Fibroblast of villous mesenchyme (primary cell): ENCODE measurements at places on chromosomes 16 and 17. TPM values are rescaled to one million over a fixed set of nuclear protein-coding genes. Genes with fewer than 3 reads are reported as not detected.
A peak's percentile ranks its signal among the peaks of the same experiment; 100 is the strongest.

DNA sequence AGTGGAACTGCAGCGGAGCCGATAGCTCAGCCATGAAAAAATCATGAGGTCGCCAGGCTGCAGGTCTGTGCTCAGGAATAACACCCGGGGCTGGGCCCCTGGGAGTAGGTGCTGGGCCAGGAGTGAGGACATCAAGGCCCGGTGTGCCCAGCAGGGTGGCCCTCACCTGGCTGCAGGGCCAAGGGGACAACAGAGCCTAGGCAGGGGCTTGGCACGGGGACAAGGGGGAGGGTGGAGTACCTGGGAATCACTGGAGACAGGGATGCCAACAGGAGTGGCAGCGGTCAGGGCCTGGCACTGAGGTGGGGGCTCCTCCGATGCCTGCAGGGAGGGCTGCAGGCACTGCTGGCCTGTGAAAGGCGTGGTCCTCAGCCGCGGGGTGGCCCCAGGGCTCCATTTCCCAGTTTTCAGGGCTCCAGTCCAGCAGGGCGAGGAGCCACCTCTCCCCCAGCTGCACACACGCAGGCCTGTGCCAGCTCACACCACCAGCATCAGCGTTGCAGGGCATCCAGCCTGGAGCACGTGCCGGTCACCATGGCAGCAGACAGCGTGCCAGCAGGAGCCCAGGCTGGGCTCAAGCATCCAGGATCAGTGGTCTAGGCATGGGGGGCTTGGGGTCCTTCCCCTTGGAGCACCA is 4.7 kb upstream of the FSCN2 start:
- no peak for DNase-seq

GRCh38 chr16:53098526-53099317 is 43.9 kb downstream of the CHD9 start:
- DNase-seq: peak; percentile 97

GRCh38 chr16:86869288-86870022 is 291.1 kb downstream of the FOXL1 start:
- no peak for DNase-seq

TGFB1I1 gene
- total RNA-seq: 121 and 153 TPM in 2 replicates

TNFRSF12A gene
- 196 and 201 TPM in 2 replicates for total RNA-seq
